ENCODE measurements at places on chromosomes 16 and 17. TPM values are rescaled to one million over a fixed set of nuclear protein-coding genes. Genes with fewer than 3 reads are reported as not detected.

DNA sequence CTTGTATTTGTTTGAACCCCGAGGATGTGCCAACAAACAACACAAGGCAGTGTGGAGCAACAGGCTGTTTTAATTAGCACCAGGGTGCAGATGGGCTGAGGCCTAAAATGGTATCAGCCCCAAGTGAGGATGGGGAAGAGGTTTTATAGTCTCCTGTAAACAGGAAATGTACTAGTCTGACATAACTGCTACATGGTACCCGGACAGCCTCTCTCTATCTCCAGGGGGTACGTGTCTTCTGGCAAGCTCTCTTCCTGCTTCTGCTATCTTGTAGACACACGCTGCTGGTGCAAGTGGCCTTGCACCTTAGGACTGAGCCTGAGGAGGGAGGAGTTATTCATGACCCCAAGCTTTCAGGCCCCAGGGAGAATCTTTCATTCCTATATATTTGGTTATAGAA lies 2451.0 kb downstream of the TP53TG3F start:
- no peak for DNase-seq

Gene CMTM3
- total RNA-seq: 91.6 TPM

Gene GFAP
- total RNA-seq: not detected

Gene HSD11B2
- total RNA-seq: 3.8 TPM

DNA sequence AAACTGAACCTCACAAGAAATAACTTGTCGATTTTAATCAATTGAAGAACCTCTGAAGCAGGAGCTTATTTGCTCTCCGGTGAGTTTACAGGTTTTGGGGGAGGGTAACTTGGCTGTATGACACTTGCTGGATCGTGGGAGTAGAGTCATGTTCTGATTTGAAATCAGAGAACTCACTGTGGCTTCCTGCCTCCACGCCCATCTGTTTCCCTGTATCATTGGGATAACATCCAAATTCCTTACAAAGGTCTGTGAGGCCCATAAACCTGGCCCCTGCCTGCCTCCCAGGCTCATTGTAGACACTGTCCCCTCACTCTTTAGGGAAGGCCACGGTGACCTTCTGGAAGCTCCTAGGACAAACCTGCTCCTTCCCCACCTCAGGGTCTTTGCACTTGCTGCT lies 48.3 kb downstream of the C17orf67 start:
- DNase-seq: no peak

DNA sequence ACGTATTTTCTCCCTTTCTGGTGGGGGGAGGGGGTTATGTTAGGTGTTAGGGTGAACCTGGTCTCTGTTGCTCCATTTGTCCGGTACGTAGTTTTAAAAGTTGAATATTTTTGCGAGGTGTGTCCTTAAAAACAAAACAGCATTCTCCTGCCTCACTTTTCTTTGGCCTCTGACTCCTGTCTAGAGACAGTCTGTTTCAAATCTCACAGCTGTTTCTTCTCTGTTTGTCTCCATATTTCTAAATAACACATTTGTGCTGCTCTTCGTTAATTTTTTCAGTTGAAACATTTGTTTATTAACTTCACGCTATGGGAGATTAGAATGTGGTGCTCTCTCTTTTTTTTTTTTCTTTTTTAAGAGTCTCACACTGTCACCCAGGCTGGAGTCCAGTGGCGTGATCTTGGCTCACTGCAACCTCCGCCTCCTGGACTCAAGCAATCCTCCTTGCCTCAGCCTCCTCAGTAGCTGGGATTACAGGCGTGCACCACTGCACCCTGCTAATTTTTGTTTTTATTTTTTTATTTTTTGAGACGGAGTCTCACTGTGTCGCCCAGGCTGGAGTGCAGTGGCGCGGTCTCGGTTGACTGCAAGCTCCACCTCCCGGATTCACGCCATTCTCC lies 31.7 kb downstream of the RPA1 start:
- DNase-seq: no peak

GRCh38 chr16:80931801-80932707 lies 74.6 kb downstream of the CMC2 start:
- DNase-seq: peak; percentile 44

GRCh38 chr16:13338044-13338443 lies 436.6 kb downstream of the SHISA9 start:
- DNase-seq: no peak

- no peak for DNase-seq
These were observed 23.6 kb upstream of the USP22 start for GRCh38 chr17:21066394-21066793.

DNA sequence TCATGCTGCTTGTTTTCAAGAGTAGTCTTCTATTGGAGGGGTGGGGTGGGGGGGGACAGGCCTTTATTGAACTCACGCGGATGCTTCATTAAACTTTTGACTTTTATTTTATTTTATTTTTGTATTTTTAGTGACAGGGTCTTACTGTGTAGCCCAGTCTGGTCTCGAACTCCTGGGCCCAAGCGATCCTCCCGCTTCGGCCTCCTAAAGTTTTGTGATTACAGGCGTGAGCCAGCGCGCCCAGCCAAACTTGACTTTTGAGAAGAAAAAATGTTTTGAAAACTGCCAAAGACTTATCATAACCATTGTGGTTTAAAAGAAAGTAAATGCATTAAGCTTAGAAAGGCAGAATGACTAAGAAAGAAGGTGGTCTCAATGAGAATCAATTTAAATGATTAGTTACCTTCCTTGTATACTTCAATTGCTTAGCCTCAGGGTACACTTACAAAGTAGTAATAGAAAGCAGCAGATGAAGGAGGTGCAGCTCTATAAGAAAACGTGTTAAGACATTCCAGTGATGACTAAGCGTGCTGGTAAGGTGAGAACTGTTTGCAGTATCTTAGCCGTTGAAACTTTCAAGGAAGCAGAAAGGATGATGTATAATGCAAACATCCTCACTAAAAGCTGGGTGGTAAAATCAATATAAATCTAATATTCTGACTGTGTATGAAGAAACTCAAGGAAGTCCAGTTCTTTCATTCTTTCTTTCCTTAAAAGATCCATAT lies 1.2 kb downstream of the AP2B1 start:
- no peak for DNase-seq

- DNase-seq: no peak
These were observed 76.2 kb downstream of the ENGASE start for GRCh38 chr17:79150799-79151198.

DNA sequence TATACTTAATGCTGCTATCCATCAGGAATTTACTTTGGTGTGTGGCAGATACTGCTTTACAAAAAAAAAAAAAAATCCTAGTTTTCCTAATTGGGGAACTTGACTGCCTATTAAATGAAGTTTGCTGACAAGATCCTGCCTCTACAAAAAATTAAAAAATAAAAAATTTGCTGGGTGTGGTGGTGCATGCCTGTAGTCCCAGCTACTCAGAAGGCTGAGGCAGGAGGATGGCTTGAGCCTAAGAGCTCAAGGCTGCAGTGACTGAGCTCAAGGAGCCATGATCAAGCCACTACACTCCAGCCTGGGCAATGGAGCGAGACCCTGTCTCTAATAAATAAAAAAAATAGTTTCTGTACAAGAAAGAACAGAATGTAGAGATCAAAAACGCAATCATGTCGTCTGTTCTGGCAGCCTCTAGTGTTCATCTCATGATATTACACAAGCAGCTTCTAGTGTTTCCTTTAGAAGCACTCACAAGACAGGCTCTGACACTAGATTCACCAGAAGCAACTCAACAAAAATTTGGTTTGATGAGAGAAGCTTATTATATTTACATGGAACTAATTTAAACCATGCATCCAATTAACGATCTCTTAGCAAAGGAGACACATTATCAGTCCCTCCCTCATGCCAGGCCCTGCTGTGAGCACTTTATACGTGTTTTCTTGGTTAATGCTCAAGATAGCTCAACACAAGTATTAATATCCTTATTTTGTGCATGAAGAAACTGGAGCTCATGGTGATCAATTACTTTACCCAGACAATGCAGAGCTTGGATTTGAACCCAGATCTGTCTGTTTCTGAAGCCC lies 6.8 kb upstream of the KRTAP17-1 start:
- DNase-seq: no peak

DNA sequence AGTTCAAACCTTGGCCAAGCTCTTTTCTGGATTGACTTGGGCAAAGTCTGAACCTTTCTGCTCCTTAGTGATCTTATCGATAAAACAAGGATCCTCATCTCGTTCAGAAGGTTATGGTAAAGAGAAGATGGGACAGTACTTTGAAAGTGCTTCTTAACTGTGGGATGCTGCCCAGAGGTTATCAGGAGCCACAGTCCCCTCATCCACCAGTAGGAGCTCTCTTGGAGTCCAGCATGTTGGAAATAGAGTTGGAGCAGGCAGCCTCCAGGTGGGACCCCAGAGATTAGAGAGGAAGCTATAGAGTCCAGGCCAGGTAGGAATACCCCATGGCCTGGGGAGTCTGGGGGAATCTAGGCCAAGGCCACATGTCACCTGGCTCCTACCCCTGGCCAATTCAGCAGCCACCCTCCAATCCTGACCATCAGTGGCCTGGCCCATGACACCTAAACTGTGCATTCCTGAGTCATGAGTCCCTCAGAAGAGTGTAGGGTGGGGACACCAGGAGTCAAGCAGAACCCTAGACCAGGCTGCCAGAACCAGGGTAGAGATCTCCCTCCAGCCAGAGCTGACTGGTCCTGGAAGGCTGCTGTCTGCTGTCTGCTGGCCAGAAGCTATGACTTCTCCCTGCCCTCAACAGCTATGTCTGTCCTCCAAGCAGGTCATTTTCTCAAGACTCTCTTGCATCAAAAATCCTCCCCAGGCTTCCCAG lies 144.3 kb downstream of the AIPL1 start:
- no peak for DNase-seq

DNA sequence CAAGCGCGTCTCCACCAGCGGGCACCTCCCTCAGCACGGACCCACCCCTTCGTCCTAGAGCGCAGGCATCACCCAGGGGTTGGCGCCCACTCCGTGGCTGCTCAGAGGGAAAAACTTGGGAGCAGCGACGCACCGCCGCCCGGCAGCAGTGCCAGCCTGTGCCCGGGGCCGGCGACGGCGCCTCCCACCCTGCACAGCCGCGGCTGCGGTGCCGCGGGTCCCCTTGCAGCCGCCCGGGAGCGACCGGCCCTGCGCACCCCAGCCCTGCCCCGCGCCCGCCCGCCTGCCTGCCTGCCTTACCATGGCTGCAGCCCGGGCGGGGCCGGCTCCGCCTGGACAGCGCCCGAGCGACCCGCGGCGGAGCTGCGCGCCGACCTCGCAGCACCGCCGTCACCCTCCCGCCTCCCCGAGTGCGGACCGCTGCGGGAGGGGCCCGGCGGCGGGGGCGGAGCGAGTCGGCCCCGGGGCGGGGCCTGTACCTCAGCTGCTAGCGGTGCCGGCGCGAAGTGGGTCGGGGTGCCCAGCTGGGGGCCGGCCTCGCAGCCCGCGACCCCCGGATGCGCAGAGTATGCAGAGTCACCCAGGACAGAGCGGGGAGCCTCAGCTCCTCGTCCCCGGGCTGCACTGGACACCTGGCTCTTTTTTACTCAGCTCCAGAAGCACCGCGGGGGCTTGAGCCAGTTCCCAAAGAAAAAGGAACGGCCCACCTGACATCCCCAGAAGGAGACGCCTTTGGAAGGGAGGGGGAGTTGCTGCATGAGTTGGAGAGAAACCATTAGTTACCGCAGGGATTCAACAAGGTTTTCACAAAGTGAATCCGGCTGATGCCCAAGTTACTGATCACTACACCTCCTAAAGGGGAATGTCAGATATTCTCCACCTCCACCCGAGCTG lies 17.5 kb upstream of the MTMR4 start:
- DNase-seq: peak; percentile 40

- DNase-seq: no peak
These were observed 22.5 kb upstream of the ICAM2 start for GRCh38 chr17:64042700-64043485.

Gene DDX28
- total RNA-seq: 13.3 TPM

Gene GALK1
- 13.1 TPM for total RNA-seq

Gene PHKG2
- 40.8 TPM for total RNA-seq

- DNase-seq: peak; percentile 71
These were observed 1.3 kb downstream of the MAZ start for GRCh38 chr16:29807426-29808218.

DNA sequence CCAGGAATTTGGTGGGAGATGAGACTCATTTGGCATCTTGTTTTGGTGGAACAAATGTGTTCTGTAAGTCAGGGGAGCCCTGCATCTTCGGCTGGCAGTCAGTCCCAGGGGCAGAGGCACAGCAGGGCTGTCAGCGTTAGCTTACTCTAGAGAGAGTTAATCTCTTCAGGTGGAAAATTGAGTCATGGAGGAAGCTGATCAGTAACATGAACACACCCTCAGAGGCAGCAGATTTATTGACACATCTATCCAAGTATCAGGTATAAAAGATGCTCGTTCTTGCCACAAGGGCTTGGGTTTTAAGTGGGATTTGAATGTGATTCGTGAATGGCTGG lies 55.2 kb downstream of the EPN2 start:
- no peak for DNase-seq

Gene CPNE7
- 2.7 TPM for total RNA-seq

DNA sequence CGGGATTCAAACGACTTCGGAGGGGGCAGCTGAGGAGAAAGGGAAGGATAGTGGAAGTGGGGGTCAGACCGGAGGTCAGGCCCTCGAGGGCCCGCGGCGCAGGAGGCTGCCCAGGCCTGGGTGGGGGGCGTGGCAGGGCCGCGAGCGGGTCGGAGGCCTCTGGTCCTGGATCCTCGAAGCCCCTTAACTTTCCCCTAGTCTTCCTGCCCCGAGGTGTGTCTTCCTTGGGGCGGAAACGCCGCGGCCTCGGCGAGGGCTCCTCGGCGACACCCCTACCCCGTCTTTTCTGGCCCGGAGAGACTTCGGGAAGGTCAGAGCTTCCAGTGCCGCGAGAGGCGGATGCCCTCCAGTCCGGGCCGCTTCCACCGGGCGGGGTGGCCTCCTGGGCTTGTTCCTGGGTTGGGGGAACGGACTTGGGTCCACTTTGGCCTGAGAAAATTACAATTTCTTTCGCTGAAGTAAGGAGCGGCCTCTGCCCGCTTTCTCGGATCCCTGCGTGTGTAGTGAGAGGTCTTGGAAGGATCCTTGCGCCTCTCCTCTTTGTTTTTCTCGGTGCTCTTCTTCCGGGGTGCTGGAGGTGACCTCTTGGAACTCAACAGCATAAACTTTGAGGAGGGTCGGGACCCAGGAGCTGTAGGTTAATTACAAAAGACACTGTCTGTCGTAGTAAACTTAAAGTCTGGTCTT lies 491 bp downstream of the IST1 start:
- no peak for DNase-seq

Gene WWOX
- total RNA-seq: 30.5 TPM

DNA sequence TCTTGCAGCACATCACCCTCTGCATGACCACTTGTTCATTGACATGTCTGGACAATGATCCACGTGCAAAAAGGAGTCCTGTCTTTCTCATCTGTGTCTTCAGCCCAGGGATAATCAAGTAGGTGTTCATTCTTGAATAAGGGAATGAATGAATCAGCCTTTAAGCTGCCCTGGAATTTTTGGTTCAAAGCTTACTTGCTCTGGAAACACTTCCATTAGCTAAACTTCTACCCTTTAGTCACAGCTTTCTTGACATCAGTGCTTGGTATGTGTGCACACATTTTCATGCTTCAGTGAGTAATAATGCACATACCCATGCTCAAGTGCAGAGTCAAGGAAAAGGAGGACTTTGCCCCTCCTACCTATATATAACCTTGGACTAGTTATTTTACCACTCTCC lies 103.0 kb upstream of the CDH13 start:
- DNase-seq: no peak

DNA sequence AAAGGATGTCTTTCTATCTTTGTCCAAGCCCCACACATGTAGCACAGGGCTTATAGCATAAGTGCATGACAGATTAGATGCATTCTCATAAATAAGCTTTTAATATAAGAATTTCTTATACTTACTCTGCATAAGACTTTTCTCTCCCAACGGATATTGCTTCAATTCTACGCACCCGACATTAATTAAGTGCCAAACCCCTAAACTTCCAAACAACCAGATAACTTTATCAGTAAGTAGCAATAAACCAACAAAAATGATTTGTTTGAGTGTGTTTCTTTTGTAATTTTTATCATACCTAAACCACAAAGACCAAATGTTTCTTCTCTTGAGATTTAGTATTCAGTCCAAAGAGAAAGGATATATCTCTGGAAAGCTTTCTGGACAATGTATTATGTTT lies 391.5 kb downstream of the CDH8 start:
- no peak for DNase-seq
